ENCODE measurements at places on chromosomes 3 and 15.

DNA sequence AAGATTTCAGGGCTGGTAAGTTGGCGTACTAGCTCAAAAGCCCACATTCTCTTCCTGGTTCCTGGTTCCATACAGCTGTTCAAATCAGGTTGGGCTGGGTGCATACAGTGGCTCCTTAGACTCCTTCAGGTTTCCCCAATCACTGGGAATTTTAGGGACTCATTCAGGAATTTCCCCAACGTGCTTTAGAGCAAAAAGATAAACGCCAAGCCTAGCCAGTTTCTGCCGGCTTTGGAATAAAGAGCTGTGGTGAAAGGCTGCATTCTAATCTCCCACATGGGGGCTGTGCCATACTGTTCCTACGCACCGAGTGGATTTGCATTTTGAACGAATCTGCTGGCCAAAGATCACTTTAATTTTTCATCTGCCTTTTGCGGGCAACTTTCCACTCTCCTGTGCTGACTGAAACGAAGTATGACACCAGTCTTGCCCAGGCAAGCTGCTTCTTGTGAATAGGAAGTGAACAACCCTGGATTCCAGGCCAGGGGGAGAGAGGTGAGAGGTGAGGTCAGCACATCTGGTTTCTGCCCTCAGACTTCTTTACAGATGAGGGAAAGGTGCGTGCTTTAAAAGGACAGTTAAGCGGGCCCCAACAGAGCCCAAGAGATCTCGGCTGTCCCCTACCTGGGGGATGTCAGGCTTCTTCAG, 184.2 kb upstream of the PDZRN3 start:
- peak; percentile 14 for DNase-seq

GRCh38 chr15:58214591-58215340, 76.6 kb downstream of the AQP9 start:
- no peak for DNase-seq

GRCh38 chr15:45891766-45892165, 256.9 kb downstream of the SQOR start:
- DNase-seq = peak; percentile 9

GRCh38 chr3:106830334-106830733, 546.9 kb upstream of the CCDC54 start:
- no peak for DNase-seq

GRCh38 chr15:92907896-92908712, 8.0 kb downstream of the CHD2 start:
- DNase-seq = peak; percentile 87

- DNase-seq = no peak
Observed at GRCh38 chr3:7950890-7951289, 550.7 kb upstream of the LMCD1 start.

GRCh38 chr3:22960105-22960984, 242.8 kb upstream of the UBE2E2 start:
- peak; percentile 53 for DNase-seq

GRCh38 chr3:187963677-187964385, 190.1 kb upstream of the LPP start:
- peak; percentile 9 for DNase-seq

DNA sequence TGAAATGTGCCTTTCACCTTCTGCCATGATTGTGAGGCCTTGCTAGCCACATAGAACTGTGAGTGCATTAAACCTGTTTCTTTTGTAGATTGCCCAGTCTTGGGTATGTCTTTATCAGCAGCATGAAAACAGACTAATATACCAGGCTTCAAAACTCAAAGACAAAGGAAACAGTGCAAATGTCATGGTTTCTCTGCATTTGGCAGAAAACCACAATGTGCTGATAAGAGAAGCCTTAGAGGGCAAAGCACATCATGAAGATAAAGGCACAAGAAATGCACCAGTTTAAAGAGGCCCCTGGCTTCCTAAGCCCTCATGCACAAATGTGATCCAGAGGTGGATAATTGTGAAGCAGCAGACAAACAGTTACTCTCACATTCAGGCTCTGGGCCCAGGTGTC, 259.2 kb downstream of the CPNE4 start:
- no peak for DNase-seq

DNA sequence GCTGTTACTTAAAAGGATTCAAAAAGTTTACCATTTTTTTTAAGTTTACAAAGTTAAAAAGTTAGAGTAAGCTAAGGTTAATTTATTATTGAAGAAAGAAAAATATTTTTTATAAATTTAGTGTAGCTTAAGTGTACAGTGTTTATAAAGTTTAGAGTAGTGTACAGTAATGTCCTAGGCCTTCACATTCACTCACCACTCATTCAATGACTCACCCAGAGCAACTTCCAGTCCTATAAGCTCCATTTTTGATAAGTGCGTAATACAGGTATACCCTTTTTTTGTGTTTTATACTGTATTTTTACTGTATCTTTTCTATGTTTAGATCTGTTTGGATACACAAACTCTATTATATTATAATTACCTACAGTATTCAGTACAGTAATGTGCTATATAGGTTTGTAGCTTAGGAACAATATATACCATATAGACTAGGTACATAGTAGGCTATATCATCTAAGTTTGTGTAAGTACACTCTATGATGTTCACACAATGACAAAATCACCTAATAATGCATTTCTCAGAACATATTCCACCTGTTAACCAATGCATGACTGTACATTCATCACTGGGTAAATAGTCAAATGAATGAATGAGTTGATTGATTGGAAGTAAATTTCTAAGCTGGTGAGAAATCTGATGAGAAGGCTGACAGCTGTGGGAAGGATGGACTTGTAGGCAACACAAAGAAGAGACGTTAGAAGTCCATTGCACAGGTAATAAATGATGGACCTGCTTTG, 95.2 kb upstream of the CDIN1 start:
- no peak for DNase-seq

DNA sequence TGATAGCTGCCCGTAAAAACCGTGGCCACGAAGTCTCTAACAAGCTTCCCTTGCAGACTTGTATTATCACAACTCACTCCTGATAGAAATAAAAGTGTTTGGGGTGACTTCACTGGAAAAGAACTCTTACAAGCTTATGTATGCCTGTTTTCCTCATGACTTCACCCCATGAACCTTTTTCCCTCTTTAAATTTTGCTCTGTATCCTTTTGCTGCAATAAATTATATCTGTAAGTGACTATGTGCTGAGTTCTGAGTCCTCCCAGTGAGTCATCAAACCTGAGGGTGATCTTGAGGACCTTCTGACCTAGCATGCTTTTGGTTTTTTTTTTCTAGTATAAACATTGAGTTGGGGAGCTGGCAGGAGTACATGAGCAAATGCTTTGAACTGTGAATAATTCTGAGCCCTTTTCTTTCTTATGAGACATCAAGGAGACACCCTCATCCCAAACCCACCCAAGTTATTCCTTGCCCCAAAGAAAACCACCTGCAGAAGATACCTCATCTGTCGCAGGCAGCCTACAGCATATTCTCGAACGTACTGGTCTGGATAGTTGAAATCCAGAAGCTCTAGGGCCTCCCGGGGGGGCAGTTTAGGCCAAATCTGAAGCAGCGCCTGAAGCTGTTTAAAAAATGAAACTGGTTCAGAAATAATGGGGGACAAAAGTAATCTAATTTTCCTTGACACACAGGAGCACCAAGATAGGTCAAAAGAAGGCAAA, 85.9 kb downstream of the FAIM start:
- DNase-seq = no peak

DNA sequence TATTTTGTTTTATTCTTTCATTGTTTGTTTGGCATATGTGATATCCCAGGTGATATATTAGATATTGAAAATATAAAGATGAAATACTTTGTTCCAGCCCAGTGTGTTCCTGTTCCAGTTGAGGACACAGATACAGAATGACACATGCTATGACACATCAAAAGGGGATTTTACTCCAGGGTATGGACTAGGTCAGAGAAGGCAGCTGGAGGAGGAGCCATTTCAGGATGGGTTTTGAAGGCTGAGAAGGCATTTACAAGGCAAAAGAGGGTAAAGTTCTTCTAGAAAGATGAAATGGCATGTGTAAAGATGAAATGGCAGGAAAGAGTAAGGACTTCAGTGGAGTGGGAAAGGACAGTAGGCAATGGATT, 163.8 kb downstream of the ZIC1 start:
- no peak for DNase-seq

DNA sequence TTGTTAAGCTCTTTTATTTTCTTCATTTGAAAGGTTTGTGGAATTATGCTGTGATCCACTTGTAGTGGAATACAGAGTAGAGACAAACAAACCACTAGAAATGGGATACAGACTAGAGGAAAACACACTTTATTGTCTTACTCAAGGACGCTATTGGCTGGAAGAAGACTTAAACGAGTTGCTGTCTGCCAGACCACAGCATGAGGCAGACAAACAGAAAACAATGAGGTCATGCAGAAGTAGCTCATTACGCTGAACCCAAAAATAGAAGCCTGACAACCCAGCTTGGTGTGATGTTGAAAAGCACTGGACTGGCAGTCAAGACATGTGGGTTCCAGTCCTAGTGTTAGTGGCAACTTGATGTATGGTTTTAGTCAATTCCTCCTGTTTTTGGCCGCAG, 62.4 kb upstream of the P3H2 start:
- DNase-seq = peak; percentile 37

- DNase-seq = no peak
Observed at GRCh38 chr15:67170143-67170925, 84.1 kb downstream of the AAGAB start.

DNA sequence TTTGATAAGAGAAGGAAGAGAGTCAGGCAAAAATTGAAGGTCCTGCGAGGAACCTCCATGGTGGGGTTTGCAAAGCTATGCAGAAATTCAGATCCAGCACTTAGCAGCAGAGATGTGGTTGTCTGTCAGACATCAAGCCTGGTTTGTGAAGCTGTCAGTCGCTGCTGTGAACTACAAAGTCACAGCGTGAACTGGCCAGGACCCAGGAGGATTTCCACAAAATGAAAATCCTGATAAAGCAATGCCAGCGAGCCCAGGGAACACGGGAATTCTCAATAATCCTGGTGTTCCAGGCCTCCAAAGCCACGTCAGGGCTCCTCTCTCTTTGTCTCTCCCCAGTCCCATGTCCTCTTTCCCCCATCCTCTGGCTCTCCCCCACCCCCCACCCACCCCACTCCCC, 296.9 kb upstream of the GADL1 start:
- DNase-seq = no peak

GRCh38 chr3:15653321-15653720, 51.8 kb downstream of the BTD start:
- no peak for DNase-seq

GRCh38 chr3:188284455-188285212, 130.7 kb downstream of the LPP start:
- DNase-seq = no peak

DNA sequence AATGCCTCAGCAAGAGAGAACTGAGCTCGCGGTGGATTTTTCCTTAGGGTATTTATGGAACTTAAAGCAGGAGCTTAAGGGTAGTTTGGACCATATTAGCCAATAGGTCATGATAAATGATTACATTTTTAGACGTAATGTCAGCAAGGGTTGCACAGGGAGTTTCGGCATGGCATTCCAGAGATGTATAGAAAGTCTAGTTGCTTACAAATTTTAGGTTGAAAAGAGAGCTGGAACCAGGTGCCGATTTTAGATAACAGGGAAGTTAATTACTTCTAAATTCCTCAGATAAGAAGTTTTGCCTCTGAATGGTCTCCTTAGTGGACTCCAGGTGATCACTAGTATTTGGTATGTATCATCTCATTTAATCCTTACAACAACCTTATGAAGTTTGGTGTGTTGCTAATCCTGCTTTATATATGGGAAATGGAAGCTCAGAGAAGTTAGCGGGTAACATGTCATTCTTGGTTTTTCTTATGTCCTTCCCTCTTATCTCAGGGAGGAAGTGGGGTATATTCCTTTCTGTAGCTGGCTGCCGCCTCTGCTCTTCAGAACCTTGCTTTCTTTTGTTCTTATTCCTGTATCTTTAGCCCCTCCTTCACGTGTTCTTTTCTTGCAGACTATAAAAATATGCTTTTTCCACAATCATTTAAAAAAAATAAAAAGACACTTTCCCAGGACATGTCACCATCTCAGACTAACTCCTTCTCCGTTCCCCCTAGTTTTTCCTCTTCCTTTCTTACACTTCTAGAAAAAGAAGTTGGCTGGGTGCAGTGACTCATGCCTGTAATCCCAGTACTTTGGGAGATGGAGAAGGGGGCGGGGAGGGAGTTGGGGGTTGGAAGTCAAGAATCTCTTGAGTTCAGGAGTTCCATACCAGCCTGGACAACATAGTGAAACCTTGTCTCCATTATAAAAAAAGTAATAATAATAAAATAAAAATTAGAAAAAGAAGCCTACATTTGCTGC, 25.7 kb downstream of the IQGAP1 start:
- DNase-seq = no peak

DNA sequence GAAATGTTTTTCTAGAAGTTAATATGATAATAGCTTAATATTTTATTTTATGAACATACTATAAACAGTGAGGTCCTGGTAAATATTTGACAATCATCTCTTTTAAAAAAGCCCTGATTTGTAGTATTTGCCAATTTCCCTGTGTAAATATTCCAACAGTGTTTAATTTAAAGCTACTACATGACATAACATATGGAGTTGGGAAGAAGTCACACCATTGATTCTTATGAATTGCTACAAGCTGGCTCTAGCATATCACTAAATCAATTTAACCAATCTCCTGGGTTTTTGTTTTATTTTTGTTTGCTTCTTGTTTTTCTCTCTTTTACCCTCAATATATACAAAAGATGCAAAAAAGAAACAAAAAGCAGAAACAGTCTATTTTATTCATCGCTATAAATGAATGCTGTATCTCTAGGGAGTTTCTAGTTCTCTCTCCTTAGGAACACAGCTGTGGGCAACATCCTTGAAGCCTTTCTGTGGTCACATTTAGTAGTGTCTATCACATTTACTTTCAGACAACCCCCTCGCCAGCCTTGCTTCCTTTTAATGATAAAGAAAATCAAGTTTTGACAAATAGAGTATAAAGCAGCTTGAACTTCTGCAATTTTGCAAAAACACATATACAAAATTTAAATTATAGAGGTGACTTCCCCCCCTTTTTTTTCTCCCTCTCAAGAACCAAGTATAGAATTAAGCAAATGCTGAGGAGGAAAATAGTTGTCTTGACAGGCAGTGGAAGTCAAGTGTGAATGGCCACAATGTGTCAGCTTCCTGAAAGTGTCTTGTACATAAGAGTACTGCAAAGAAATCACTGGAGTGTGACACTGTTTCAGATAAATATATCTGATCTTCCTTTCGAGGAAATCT, 21.4 kb downstream of the CCR1 start:
- DNase-seq = no peak

- DNase-seq = no peak
Observed at GRCh38 chr3:128923576-128923975, 44.2 kb downstream of the ACAD9 start.

GRCh38 chr15:25169318-25169717, 214.5 kb downstream of the SNRPN start:
- no peak for DNase-seq

DNA sequence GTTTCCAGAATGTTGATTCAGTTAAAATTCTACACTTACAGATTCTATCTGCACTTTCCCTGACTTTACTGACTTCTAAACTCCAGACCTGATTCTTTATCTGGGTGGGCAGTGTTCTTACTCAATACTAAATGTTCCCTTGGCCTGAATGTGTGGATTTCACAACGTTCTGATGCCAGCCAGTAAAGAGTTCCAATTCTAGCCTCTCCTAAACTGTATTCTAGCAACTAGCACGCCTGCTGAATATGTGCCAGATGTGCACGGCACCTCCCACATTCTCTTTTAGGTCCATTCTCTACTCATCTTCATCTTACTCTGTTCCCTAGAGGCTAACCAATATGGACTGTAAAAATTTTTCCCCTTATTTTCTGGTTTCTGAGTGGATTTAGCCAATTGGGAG, 479.5 kb upstream of the AGTR1 start:
- DNase-seq = no peak
